D341Med (cell line): ENCODE measurements at places on chromosomes 12 and 14.

DNA sequence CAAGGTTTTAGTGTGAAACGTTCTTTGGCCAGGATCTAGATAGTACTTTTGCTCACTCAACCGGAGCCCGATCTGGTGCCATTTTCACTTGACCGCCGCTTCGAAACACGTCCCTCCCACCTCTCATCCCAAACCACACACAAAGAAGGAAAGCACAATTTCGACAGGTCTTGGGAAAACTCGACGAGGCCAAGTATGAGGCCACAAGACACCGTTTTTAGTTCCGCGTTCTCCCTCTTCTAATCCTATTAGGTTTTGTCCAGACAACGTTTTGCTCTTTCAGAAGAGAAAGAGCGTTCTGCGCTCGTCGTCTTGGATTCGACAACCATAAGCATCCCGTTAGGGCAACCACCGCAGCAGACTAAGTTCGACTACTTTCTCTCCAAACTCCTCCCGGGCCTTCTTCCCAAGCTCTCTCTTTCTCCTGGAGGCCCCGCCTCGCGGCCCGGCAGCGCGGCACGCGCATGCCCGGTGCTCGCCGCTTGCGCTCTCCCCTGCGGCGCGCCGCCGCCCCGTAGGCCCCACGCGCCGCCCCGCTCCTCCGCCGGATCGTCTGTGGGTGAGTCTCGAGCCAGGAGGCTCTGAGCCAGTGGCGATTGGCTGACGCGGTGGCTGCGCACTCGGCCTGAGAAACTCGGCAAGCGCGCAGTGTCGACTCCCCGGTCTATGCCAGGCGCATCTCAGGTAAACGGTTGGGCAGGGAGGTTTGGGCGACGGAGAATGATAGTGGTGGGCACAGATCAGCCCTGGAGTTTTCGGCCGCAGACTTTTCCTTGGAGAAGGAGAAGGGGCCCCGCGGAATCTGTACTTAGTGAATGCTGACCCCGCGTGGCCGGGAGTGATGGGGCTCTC, at the start of gene MIPOL1:
MIPOL1 (plus strand) TSS at position 517 of the 852 bp plus-strand sequence. CDS start 49,952 bp downstream, outside the sequence.
- peak; percentile 95 for DNase-seq

- DNase-seq, result no peak
These were observed 1.1 kb downstream of the LRP1 start for GRCh38 chr12:57129321-57129842.

GRCh38 chr12:50620109-50620977, 115.6 kb downstream of the DIP2B start:
- DNase-seq, result no peak

GRCh38 chr14:64193821-64194220, 100.3 kb downstream of the ESR2 start:
- DNase-seq, result no peak

- DNase-seq, result no peak
These were observed 33.6 kb downstream of the KCNA1 start for GRCh38 chr12:4943067-4943937.

- no peak for DNase-seq
These were observed 469.9 kb downstream of the DPF3 start for GRCh38 chr14:72423957-72424356.

GRCh38 chr12:25131270-25131669, 63.7 kb downstream of the DNAI7 start:
- DNase-seq, result no peak

DNA sequence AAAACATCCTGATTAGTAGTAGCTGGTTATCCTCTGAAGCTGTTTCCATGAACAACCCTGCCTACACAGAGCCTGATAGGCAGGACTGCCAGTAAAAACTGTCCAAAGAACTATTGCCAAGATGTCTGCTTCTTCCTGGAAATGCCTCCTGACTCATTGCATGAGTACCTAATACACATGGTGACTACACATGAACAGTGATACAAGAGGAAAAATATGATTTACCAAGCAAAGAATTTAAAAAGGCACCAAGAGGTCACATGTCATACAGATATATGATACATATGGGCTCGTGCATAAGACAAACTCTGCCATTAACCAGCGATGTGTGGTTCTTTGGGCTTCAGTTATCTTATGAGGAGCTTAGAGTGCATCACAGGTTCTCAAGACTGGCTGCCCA, 552.3 kb downstream of the SLC16A7 start:
- DNase-seq, result no peak

DNA sequence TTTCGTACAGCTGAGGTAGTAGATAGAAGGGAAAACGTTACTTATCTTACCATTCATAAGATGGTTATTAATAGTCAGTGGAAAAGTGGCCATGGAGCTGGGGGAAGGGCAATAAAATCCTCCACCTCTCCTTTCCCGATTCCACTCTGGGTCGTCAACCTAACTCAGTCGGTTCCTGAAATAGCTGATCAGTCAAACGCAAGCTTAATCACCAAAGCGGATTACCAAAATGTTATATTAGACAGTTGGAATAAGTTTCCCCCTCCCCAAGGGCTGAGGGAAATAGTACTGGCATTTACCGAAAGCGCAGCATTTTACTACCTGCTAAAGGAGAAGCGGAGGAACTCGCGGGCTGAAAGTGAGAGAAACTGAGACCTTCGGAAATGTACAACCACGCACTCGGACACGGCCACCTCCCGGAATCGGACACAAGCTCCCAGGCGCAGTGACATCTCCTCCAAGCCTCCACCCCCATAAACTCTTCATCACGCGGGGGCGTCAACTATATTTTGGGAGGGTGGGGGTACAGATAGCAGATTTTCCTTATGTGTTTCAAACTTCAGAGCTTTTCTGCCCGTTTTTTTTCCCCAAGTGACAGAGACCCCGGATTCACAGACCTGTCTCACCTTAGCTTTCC, 1.2 kb downstream of the PPM1H start:
- DNase-seq, result no peak

- DNase-seq, result no peak
These were observed 153.7 kb downstream of the SLC25A21 start for GRCh38 chr14:37018571-37019240.

DNA sequence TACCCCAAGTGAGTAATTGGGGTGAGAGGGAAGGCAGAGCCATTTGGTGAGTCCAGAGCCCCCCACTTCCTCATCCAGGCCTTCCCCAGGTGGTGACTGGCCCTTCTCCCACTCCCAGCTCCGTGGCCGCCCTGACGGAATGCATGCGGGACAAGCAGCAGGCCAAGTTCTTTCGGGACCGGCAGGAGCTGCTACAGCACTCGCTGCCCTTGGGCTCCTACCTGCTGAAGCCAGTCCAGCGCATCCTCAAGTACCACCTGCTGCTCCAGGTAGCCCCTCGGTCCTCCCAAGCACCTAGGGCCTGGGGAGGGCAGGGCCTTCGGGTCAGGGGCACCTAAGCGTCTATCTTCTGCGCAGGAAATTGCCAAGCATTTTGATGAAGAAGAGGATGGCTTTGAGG, 26.5 kb downstream of the PLEKHG3 start:
- DNase-seq, result no peak

DNA sequence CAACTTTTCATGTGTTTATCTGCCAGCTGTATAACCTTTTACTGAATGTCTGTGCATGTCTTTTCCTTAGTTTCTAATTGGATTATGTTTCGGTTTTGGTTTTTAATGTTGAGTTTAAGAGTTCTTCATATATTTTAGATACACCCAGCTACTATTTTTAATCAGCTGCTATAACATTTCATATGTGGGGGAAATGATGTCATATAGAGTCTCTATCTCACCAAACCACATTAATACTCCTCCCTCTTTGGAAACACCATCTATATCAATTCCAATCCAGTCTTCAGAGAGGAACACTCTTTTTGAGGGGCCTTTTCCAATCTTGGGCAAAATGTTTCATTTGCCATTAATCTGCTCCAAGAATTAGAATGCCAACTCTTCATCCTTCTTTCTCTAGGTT, 28.5 kb upstream of the GCH1 start:
- DNase-seq, result no peak

GRCh38 chr12:11672256-11673191, 23.1 kb downstream of the ETV6 start:
- no peak for DNase-seq

DNA sequence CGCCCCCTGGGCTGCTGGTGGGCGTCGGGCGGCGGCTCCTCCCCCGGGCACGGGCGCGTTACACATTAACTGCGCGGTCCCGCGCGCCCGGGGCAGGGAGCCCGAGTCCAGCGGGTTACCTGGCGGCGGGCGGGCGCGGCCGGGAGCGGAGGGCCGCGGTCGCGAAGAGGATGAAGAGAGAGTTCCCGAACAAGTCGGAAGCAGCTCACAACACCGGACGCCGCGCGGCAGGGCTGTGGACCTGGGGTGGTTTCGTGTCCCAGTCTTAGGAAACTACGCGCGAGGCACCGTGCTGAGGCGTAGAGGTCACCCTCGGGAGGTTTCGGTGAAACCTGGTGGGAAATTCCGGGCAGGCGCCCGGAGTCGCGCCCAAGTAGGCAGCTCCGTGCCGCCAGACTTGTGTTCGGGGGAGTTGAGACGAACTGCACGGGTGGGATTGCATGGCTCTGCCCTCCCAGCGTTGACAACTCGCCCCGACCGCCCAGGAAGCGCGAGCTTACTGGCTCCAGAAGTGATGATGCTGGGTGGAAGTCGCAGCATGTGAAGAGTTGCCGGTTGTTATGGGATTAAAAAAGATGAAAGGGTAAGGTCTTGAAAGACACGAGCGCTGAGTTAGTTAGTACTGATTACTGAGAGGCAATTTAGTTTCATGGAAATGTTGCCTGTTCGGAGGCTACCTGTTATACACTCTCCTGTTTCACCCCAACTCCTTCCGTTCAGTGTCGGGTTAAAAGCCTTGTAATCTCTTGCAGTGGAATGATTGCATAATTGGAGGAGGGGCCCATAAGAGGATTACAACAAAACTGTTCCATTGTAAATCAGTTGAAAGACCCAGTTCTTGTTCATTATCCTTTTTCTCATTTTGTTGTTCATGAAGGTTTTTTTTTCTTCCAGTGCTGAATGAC, 879 bp downstream of the RAB3IP start:
- peak; percentile 65 for DNase-seq

- peak; percentile 79 for DNase-seq
These were observed 8.5 kb downstream of the COX14 start for GRCh38 chr12:50120521-50120920.

DNA sequence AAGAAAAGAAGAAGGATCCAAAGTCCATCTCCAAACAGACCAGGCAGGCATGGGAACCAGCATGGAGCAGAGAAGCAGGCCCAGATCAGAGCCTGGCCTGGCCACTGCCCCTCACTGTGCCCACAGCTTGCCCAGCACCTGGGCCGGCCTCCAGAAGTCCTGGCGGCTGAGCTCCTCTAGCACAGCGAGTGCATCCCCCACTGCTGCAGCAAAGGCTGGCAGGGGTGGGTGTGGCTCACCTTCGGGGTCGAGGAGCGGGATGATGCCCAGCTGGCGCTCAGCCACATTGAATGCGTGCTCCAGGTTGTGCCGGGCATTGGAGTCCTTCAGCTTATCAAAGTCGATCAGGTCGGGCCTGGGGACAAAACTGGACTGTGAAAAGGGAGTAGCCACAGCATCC, 78.7 kb downstream of the SPTB start:
- no peak for DNase-seq

DNA sequence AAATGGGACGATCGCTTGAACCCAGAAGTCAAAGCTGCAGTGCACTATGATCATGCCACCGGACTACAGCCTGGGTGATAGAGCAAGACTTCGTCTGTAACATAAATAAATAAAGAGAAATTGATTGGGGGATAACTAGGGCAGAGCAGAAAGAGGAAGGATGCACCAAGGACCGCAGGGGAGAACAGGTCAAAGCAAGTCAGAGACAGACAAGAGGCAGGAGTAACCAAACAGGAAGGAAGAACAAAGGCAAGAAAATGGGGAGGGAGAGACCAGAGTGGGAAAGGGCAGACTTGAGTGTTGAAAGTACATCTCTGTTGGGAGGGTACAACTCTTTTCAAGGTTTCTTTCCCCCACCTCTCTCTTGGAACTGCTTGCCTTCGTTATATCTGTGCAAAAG, 50.8 kb upstream of the ELK3 start:
- no peak for DNase-seq

DNA sequence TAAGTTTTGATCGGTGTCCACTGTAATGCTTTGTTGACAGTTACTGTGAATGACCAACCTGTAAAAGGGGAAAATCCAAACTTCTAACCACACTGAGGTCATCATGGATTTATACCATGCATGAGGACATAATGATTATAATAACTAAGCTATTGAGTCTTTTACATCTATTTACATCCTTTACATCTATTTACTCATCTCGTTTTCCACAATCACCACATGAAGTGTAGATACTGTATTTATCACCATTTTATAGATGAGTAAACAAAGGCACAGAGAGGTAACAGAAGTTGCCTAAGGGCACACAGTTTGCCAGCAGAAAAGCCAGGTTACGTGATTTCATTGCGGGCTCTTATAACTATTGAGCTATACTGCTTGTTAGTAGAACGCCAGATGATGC, 27.9 kb upstream of the EID3 start:
- DNase-seq, result no peak

DNA sequence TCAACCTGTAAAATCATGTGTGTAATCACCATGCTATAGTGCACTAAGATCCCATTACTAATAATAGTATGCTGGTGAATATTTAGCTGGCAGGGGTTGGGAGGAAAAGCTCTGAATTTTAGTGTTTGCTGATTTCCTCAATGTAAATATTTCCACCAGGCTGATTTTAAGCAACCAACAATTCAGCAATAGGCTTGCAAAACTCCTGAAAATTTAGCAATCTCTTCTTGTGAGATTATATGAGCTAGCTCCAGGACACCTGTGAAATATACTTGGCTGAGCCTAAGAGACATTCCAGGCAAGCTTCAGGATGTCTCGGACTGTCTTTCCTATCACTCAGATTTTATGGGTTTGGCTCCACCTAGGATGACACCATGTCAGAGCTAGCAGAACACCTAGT, 106.9 kb upstream of the ANO4 start:
- no peak for DNase-seq

- DNase-seq, result no peak
These were observed 217.8 kb downstream of the LRFN5 start for GRCh38 chr14:41824441-41824840.

GRCh38 chr12:124524231-124524925, 43.0 kb downstream of the NCOR2 start:
- no peak for DNase-seq

GRCh38 chr14:24074625-24075484, 3.5 kb downstream of the CPNE6 start:
- DNase-seq, result no peak

- DNase-seq, result no peak
These were observed 22.1 kb upstream of the NINJ2 start for GRCh38 chr12:685388-685787.

DNA sequence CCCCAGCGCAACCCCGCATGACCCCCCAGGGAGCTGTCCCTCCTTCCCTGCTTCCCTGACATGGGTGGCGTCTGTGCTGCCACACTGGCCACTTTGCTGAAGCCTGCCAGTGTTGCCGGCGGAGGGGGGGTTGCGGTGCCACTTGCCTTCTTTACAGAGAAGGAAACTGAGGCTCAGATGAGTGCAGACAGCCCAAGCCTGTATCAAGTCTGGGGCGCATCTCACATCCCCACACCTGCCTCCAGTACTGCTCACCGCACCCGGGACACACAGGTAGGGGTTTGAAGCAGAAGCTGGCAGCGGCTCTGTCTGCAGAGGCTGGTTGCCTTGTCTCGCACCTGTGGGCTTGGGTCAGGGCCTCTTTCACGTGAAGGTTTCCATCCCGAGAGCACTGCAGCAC, 104.7 kb upstream of the RTL1 start:
- peak; percentile 17 for DNase-seq
